ENCODE measurements at places on chromosomes 4 and X.

GRCh38 chrX:105461016-105461415, 240.5 kb upstream of the TEX13A start:
- DNase-seq, result no peak

GRCh38 chrX:93932471-93933220, 258.6 kb downstream of the FAM133A start:
- DNase-seq, result no peak

GRCh38 chr4:149518471-149518870, 297.2 kb downstream of the IQCM start:
- DNase-seq, result no peak

GRCh38 chr4:5079581-5079980, 28.3 kb downstream of the STK32B start:
- DNase-seq, result no peak

All from cerebellar nuclear complex (tissue), 1 donor.